ENCODE measurements at places on chromosomes 7 and 10.
A peak's percentile ranks its signal among the peaks of the same experiment; 100 is the strongest.

DNA sequence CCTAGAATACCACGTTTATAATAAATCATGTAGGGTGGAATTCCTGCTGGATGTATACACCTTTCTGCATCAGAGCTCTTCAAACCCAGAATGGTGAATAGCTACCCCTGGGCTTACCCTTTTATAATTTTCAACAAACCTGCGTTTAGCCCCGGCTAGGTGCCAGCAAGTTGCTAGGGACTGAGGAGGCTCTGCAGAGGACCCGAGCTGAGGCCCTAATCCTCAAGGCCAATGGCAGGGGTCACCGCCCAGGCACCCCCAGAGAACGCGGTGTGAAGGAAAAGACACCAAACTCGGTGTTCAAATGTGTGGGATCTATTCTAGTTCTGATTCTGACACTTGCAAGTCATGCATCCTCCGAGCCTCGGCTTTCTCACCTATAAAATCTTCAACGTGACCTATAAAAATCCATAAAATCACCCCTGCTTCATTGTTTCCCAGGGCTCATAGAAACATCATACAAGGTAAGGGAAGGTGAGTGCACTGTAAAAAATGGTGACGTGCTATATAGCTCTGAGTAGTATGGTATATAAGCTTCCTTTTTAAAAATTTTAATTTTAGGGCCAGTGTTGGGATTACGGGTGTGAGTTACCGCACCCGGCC is 2.5 kb upstream of the ANXA11 start:
- no peak for DNase-seq

- peak; percentile 82 for DNase-seq
Observed at GRCh38 chr7:99551767-99552463, at the start of gene FAM200A. Gene FAM200A (minus strand): TSS chr7:99552114. CDS start chr7:99548407, 3,707 bp downstream.

- no peak for DNase-seq
Observed at GRCh38 chr10:99760321-99760720, 22.1 kb upstream of the ABCC2 start.

- no peak for DNase-seq
Observed at GRCh38 chr10:69879634-69880257, 78.0 kb downstream of the COL13A1 start.

DNA sequence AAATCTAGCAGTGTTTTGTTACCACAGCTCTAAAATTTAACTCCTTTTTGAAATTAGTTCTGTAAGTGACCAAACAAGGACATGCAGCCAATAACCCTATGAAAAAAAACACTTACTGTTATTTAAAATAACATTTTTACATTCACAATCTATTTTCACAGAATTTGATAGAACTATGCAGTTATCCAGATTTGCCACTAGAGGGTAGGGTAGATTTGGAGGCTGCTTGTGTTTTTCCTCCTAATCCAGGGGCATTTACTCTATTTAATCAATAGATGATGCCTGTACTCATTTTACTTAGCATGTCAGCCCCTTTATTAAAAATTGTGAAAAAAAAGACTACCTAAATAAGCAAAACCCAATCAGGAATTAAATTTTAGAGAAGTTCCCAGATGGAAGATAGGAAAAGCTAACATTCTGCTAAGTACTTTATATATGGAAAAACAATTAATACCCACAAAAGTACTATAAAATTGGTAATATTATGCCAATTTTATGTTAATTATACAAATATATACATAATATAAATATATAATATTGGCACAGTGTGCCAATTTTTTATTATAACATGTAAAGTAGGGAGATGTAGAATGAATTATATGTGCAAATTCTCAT is 18.1 kb upstream of the LIPK start:
- no peak for DNase-seq

- DNase-seq, result no peak
Observed at GRCh38 chr7:16317406-16317805, 103.9 kb downstream of the CRPPA start.

GRCh38 chr10:47151920-47152319 is 148.1 kb upstream of the GDF10 start:
- no peak for DNase-seq

- no peak for DNase-seq
Observed at GRCh38 chr7:55485501-55486191, 86.7 kb downstream of the VOPP1 start.

- no peak for DNase-seq
Observed at GRCh38 chr7:21617916-21618390, 75.1 kb downstream of the DNAH11 start.

DNA sequence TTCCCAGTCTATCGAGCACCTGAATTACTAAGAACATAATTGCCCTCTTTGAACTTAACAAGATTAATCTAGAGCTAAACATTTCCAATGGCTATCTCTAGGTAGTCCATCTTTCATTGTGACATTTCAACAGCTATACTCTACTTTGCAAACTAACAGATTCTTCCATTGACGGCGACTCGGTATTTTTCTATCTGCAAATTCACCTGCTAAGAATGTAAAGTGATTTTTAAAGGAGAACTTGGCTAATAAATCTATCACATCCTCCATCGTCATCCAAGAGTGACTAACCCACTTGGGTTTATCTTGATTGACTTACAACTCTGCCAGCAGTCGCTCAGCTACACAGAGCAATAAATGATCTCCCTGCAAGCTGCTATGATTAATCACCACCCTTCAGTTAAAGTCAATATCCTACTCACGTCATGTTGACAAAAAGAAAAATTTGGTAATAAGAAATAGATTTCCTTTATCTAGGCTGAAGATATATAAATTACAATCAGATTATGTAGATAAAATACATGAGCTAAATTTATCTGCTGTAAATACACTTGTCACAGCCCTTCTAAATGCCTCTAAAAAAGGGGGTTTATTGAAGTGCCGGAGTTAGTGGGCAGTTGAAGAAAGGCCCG is 99.5 kb downstream of the SFMBT2 start:
- DNase-seq, result no peak

- no peak for DNase-seq
Observed at GRCh38 chr7:92131764-92132330, 2.4 kb downstream of the CYP51A1 start.

- no peak for DNase-seq
Observed at GRCh38 chr10:49349390-49349789, 46.5 kb downstream of the DRGX start.

- DNase-seq, result no peak
Observed at GRCh38 chr10:18068401-18068800, 71.8 kb upstream of the CACNB2 start.

DNA sequence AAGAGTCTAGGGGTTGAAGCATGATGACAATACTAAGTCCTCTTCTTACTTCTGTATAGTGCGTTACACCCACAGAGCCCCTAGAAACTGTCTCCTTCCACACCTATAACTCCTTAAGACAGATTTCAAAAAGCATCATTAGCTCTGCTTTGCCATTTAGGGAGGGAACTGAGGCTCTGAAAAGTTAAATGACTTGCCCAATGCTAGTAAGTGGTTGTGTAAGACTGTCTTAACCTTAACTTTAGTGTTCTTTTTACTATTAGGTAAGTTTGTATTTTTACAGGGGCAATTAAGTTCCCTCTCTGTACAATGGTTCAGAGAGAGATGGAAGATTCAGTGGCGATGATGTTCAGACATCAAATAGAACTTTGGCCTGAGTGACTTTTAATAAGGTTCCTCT is 72.7 kb upstream of the ASAH2 start:
- DNase-seq, result no peak

DNA sequence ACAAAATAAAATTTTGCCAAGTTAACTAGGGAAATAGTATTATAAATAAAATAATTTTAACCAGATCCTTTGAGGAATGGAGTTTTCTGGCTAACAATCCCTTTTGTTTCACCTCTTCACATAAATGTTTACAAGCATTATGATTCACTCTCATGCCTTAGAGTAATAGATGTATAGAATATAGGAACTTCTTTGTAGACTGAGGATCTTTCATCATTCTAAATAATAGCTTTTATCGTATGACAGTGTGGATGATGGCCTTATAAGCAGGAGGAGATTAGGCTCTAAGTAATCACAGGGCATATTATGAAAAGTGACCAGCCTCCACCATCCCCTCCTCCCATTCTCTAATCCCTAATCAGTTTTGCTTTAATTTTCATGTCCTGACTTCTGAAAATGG is 13.5 kb downstream of the ING3 start:
- DNase-seq, result no peak

DNA sequence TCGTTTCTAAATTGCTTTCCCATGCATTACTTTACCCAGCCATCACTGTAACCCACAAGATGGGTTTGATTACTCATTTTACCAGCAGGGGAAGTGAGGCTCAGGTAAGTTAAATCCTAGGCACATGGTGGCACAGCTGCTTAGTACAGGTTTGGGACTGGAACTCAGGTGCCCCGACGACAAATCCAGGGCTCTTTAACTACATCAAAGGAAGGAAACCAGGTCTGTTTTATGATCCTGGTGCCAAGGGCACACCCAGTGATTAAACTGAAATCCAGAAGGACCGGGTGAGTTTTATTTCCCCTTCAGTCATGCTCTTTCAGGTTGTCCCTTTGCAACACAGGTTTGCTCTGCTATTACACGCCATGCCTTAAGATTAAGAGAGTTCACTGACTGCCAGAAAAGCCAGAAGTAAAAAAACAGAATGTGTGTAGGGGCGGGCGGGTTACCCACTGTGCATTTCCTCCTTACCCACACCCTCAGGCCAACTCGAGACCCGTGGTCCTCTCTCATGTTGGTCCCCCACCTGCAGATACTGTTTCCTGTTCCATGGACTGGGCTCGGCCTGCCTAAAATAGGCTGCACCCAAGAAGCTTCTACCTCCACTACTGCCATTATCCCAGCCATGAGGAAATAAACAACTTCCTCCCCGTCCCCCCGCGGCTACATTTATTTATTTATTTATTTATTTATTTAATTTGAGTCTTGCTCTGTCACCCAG is 55.1 kb upstream of the KDM7A start:
- DNase-seq, result no peak

GRCh38 chr7:102836191-102836919 is 76.4 kb upstream of the LRRC17 start:
- peak; percentile 17 for DNase-seq

DNA sequence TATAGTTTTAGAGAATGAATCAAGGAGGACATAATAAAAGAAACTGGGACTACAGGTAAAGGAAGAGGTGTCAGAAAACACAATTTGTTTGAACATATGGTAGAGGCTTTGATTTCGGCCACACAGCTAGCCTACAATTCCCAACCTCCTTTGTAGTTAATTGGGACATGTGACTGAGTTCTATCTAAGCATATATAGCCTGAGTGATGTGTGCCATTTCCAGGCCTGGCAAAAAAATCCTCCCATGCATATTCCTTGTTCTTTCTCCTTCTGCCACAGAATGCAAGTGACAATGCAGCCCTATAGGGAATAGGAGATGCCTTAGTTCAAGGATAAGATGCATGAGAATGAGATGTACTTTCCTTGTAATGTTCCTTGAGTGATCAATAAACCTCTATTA is 590.7 kb upstream of the STEAP1 start:
- DNase-seq, result no peak
